Fibroblast of pulmonary artery (primary cell): ENCODE measurements at places on chromosomes 13 and 19.

- no peak for DNase-seq
Measured at GRCh38 chr13:45940061-45940460, 88.5 kb upstream of the SIAH3 start.

- no peak for DNase-seq
Measured at GRCh38 chr13:33976965-33977364, 159.0 kb downstream of the RFC3 start.

DNA sequence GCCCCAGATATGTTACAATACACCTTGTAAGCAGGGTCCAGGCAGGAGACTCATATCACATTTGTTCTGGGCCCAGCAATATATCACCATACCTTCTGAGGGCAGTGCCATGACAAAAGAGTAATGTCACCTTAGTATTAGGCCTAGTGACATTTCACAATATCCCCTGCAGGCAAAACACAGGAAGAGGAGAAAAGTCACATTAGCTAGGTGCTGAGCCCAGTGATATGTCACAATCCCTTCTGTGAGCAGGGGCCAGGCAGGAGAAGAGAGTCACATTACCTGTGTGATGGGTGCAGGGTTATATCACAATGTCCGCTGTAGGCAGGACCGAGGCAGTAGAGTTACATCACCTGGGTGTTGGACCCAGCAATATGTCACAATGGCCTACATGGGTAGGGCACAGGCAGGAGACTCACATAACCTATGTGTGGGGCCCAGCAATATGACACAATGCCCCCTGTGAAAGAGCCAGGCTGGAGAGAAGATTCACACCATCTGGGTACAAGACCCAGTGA lies 12.4 kb upstream of the ZNF91 start:
- DNase-seq = no peak

- no peak for DNase-seq
Measured at GRCh38 chr19:2014131-2014571, 1.4 kb downstream of the BTBD2 start.

GRCh38 chr13:102869948-102870676 lies 24.3 kb downstream of the ERCC5 start:
- no peak for DNase-seq

DNA sequence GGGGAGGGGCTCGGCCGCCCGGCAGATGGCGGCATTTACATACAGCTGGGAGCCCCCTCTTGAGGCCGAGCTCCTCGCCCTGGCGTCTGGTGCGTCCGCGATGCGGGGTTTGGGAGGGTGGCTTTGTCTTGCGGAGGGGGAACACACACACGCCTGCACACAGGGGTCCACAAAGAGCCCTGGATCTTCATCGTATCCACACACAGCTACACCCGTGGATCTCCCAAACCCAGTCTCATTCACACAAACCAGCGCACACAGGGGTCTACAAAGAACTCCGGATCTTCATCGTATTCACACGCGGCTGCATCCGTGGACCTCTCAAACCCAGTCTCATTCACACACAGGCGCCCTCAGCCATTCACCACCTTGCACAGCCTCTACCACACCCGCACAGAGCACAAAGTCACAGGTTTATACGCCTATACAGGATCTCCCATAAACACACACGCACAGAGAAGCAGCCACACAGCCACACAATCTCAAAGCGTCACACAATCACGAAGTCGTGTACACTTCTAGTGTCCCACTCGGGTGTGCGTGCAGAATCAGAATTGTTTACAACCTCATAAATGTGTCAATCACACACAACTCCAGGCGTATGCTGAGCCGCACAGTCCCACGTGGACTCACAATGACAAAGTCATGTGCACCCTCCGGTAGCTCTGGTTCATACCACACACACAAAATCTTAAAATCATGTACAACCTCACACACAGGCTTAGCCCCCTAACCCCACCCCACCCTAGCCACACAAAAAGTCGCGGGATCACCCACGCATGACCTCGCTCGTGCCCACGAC lies 550 bp upstream of the DLL3 start:
- peak; percentile 29 for DNase-seq

DNA sequence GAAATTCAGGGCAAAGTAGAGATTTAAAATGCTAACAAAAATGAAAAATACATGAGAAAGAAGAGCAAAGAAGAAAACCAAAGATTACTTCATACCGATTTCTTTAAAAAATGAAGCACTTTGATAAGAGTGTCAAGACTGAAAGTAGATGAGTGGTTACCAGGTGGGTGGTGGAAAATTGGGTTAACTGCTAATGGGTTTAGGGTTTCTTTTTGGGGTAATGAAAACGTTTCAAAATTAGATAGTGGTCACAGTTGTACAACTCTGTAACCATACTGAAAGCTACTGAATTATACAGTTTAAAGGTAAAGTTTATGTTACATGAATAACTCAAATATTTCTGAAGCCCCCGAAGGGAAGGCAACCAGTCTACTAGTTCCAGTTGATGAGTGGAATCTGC lies 179.4 kb downstream of the NDFIP2 start:
- DNase-seq = no peak

GRCh38 chr13:40433001-40433400 lies 233.4 kb downstream of the FOXO1 start:
- DNase-seq = no peak

GRCh38 chr13:26716984-26717383 lies 43.6 kb downstream of the GPR12 start:
- no peak for DNase-seq

DNA sequence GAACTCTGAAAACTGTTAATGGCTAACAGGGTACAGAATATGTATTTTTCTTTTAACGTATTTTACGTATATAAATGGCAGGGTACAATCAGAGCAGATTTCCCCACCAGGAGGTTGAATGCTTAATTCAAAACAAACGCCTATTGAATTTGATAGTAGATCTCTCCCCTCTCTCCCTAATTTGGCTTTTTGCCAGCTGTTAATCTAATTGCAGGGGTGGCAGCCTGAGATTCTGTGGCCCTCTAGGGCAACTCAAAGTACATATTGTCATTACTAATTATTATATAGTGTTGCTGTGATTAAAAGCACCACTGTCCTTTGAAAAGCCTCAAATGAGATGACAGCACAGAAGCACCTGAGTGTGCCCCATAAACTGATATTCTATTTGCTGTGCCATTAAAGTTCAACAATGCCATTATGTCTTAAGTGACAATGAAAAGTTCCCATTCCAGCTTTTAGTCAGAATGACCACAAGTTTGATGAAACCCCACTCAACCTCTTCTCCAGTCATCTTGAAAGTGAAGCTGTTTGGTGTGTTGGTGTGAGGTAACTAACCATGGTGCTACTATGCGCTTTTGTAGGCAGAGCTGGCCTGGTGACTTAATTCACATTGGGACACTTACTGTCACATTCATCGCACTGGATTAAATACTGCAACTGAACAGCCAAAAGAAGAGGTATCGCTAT lies 351.4 kb downstream of the KCNRG start:
- DNase-seq = no peak

DNA sequence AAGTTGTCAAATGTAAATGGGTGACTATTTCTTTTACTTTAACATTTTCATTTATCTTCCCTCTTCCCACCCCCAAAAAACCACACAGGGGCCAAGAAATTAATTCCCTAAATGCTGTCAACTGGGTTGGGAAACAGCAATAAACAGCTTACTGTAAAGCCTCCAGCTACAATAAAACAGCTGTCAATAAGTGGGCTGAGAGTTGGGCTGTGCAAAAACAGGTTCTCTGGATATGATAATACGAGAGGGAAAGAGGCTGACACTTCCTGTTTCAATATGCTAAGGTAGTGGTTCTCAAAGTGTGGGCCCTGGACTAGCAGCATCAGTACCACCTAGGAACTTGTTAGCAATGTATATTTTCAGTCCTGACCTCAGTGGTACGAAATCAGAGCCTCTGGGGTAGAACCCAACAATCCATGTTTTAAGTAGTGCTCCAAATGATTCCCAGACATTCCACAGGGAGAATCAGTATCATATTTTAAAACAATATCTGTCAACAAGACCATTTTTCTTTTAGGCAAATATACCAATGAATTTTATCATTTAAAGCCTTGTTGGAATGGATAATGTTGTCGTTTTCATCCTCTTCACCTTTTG lies 8.4 kb downstream of the PCDH9 start:
- no peak for DNase-seq

DNA sequence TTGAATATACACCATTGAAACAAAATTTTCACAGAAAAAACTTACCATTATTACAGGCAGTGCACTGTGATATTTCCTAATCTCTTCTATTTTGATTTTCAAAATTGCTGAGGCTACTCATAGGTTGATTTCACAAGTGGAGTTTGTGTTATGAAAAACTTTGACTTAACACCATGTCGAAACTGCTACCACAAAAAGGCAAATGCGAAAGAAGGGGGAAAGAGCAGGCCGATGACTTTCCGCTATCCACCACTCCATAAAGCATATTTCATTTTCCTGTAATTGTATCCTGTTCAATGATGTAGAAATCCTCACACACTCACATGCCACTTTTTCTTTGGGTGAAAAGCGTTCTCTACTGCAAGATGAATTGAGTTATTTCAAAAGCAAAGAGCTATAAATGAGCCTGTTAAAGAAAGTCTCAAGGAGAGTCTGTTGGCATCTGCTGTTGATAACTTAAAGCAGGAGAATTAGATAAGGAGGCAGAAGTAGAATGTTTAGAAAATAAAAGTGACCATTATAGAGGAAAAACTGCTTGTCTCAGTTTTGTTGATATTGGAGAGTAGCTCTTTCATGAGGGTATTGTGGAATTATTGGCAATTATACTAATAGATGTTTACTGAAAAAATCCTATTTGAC lies 18.8 kb downstream of the KL start:
- no peak for DNase-seq

DNA sequence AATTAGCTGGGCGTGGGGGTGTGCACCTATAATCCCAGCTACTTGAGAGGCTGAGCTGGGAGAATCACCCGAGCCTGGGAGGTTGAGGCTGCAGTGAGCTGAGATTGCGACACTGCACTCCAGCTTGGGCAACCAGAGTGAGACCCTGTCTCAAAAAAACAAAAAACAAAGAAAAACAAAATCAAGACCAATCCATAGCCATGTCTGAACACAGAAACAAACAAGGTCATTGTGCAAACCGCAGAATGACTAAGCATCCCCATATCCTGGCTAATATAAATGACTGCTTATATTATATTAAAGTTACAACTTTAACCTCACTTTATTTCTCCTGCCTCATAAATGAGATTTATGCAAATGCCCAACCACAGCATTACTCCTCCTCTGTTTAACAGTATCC lies 2.3 kb upstream of the LYPD3 start:
- peak; percentile 66 for DNase-seq

DNA sequence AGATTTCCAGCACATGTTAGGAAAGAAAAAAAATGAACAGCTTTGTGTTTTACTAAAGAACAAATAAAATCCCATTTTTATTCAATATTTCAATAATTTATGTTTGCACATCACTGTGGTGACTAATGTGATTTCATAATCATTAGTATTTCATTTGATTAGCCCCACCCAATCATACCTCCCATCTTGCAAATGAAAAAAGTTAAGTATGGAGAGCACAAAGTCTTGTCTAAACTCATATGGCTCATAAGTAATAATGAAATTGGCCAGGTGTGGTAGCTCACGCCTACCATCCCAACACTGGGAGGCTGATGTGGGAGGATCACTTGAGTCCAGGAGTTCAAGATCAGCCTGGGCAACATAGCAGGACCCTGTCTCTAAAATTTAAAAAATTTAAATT lies 3.8 kb downstream of the ZNF490 start:
- DNase-seq = no peak
